ENCODE measurements at places on chromosomes 11 and 22.

GRCh38 chr11:119700030-119700429 lies 29.0 kb downstream of the NECTIN1 start:
- no peak for DNase-seq

GRCh38 chr11:131467645-131468394 lies 97.4 kb downstream of the NTM start:
- no peak for DNase-seq

- no peak for DNase-seq
Observed at GRCh38 chr11:79259800-79260199, 181.0 kb downstream of the TENM4 start.

GRCh38 chr11:78213526-78214330 lies 25.0 kb downstream of the USP35 start:
- no peak for DNase-seq

GRCh38 chr11:41403458-41403857 lies 56.0 kb downstream of the LRRC4C start:
- DNase-seq = no peak

DNA sequence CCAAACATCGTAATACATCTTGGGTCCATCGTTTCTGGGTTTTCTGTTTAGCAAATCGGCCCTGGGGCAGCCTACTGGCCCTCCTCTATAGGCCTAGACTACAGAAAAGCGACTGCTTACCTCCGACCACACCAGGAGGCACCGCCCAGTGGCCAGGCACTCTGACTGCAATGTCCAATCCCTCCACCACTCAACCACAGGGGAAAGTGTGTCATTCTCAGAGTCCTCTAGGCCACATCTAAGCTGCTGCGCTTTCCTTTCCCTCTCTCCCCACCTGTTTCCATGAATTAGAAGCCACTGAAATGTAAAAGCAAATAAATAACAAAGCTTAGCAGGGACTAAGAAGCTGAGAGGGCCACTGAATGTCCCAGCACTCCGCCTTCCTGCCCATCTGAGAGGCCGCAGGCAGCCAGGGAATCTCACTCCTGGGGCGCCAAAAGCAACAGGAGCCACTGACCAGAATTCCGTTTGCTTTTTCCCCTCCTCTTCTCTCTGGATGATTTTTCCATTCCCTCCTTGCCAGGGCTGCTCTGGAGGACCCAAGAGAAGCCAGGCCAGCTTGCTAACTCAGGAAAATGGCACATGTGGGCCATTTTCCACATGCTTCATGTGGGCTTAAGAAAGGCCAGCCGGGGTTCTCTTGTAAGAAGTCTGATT lies 50.1 kb upstream of the FLI1 start:
- no peak for DNase-seq

- no peak for DNase-seq
Observed at GRCh38 chr22:42313804-42314581, 43.5 kb upstream of the TCF20 start.

DNA sequence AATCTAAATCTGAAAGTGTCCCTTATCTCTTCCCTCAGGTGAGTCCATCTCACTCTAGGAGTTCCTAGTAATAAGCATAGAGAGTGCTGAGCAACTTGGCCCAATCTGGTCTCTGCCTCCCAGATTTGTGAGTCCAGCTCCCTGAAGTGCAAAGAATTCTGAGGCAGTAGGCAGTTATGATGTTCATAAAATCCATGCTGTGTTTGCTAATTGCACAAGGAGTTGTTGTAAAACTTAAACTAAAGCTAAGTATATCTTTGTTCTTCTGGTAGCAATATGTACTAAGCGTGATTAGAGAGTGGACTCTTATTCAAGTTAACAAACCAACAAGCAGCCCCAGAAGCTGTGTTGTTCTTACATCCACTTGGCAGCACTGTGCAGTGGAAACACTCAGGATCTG lies 7.6 kb upstream of the PTH start:
- DNase-seq = no peak

- no peak for DNase-seq
Observed at GRCh38 chr11:35343033-35343598, 76.2 kb downstream of the SLC1A2 start.

DNA sequence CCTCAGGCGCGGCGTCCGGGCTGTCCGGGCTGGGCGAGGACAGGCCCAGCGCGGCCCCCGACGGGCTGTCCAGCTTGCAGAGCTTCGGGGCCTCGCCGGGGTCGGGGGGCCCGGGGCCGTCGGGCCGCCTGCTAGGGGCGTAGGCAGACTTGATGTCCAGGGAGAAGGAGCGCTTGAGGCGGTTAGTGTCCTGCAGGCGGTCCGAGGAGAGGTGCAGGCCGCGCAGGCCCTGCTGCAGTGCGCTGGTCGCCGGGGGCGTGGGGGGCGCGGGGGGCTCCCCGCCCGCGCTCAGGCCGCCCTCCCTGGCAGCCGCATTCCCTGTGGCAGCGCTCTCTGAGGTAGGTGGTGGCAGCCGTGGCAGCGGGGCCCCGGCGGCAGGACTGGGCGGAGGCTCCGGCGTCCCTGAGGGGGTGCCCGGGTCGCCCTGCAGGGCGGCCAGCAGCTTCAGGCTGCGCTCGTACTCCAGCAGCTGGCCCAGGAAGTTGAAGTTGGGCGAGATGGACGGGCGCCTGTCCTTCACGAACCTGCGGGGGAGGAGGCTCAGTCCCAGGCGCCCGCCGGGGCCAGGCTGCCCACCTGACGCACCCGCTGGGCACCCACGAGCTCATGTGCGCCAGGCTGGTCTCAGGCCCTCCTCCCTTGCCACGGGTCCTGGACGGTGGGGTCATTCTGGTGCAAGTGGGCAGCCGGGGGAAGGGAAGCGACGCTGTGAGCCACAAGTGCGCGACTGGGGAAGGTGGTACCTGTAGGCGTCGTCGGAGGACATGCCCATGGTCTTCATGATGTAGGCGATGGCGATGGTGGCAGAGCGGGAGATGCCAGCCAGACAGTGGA lies 14.8 kb downstream of the DUSP8 start:
- no peak for DNase-seq

DNA sequence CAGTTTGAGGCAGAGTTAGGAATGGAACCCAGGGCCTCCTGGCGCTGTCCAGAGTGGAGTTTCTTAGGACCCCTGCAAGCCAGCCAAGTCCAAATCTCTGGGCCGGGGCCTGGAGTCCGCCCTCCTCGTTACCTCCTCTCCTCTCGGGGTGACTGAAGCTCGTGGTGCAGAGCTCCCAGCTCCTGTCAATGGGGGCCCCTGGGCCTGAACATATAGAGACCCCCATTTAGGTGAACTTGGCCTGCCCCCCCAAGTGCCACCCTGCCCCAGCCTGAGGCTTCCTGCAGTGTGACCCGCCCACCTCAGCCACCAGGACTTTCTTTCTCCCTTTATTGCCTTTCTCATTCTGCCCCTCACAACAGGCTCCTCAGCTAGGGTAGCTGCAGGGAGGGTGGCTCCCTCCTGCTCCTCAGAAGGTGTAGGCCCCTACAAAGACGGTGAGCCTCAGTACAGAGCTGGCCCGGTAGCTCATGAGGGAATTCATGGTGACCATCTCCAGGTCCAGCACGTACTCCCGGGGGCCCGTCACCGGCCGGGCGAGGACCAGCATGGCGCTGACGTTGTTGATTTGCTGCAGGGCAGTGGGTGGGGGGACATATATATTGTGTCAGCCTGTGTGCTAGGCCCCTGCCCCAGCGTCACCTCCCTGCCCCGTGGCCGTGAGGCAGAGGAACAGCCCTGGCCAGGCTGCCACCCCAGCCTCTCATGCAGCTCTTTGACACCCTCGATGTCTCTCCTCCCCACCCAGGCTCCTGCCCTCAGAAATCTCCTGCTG lies 5.9 kb downstream of the EFEMP2 start:
- DNase-seq = no peak

GRCh38 chr22:42931421-42932196 lies 74.5 kb upstream of the ARFGAP3 start:
- no peak for DNase-seq

GRCh38 chr11:8826901-8827560 lies 84.0 kb upstream of the AKIP1 start:
- no peak for DNase-seq

- DNase-seq = no peak
Observed at GRCh38 chr22:46150655-46151477, 540 bp downstream of the PPARA start.

DNA sequence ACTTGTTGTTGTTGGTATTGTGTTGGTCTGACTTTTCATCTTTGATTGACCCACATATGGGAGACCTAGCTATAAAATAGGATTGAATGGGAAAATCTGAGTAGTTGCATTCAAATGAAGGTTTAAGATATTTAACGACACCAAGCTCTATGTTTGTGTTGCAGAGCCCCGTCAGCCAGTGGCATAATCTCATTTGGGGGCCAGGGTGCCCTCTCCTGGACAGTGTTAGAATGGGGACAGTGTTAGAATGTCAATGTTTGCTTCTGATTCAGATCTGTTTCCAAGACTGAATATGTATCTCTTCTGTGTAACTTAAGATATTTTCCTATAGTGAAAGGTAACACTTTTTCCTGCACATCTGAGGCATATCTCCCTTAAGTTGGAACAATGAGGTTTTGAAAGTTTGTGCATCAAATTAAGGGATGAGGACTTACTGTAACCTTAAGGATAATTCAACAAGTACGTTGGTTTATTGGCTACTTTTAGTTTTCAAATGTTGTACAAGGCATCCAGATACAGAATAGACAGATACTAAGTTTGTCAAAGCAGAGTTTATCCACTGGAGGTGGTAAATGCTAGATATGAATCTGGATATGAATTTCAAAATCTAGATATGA lies 5.3 kb upstream of the OR52M1 start:
- no peak for DNase-seq

- DNase-seq = no peak
Observed at GRCh38 chr11:108727665-108728064, 62.8 kb downstream of the DDX10 start.

All from LNCaP clone FGC (cell line).